Skin of body (tissue), 3 donors: ENCODE measurements at places on chromosomes 5 and 9. TPM values are rescaled to one million over a fixed set of nuclear protein-coding genes. Genes with fewer than 3 reads are reported as not detected.

- DNase-seq, result no peak
Observed at GRCh38 chr9:130714586-130715110, 21.1 kb downstream of the EXOSC2 start.

DNA sequence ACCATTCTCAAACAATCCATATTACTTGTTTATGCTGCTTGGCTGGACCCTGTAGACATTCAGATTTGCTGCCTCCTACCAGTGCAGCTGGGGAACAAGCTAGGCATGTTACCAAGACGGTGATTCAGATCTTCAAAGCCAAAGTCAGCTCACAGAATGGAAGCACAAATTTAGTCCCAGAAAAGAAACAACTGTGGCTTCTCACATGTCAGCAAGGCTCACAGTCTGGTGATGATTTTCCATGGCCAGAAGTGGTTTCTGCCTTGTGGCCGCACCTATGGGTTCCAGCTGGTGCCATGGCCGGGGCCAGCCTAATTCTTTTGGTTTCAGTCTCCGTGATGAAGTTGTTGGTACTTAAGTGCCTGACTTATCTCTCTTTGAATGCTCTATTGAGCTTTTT lies 182.2 kb downstream of the TMC1 start:
- no peak for DNase-seq

The FOXD4L4 gene
- total RNA-seq, result 0.20 TPM

- no peak for DNase-seq
Observed at GRCh38 chr5:108266242-108266641, 115.7 kb downstream of the FBXL17 start.

- DNase-seq, result no peak
Observed at GRCh38 chr5:116453988-116454411, 120.6 kb downstream of the SEMA6A start.

The SYK gene
- 10.2 TPM for total RNA-seq

DNA sequence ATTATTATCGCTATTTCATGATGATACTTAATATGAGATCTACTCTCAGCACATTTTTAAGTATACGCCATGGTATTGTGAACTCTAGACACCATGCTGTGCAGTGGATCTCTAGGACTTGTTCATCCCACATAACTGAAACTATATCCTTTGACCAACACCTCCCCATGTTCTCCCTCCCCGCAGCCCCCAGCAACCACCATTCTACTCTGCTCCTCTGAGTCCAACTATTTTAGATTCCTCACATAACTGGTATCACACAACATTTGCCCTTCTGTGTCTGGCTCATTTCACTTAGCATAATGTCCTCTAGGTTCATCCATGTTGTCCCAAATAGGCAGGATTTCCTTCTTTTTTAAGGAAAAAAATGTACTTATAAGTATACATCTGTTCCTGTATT lies 6.6 kb upstream of the TBC1D2 start:
- DNase-seq, result no peak

DNA sequence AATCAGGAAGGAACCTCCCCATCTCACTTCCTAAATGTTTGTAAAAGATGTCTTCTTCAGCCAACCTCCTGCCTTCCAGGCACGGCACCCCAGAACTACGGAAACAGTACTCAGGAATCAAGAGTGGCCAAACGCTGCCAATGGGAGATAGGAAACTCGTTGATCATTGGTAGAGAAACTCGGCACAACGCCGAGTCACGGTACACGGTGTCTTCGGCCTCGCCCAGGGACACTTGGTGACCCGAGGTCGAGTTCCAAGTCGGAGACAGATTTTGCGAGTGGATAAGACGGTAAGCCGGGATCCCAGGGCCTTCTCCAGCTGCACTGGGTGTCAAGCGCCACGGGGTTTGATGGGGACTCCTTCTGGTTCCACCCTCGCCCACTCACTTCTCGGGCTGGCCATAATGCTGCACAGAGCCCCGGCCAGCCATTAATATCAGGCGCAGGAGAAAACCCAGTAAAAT lies 343 bp downstream of the KIAA0825 start:
- DNase-seq, result peak; percentile 60

GRCh38 chr5:76556511-76557221 lies 66.5 kb downstream of the F2RL2 start:
- no peak for DNase-seq

The CDX1 gene
- 0.49 TPM for total RNA-seq

DNA sequence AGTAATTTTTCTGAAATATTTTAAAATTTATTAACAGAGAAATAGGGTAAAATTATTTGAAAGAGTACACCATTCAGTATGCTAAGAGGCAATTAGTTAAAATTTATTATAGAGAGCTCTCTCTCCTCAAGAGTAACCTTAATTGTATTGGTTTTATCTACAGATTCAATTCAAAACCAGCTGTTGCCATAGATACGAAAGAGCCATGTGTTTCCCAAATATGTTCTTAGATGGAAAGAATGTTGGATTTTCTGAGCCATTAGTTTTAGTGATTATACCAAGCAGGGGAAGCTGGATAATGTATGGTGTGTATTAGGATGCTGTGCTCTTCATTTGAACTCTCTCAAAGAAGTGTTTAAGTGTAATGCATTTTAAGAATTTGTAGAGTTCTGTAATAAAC lies 27.8 kb downstream of the C7 start:
- no peak for DNase-seq

The FOXD4L5 gene
- total RNA-seq, result 0.10 TPM

GRCh38 chr9:89911721-89912604 lies 307.2 kb downstream of the GADD45G start:
- DNase-seq, result no peak

- DNase-seq, result no peak
Observed at GRCh38 chr9:27471789-27472188, 52.3 kb upstream of the IFNK start.

- DNase-seq, result no peak
Observed at GRCh38 chr5:1001406-1002270, 7.0 kb upstream of the NKD2 start.

- no peak for DNase-seq
Observed at GRCh38 chr9:77488439-77489126, 159.5 kb downstream of the GNA14 start.

DNA sequence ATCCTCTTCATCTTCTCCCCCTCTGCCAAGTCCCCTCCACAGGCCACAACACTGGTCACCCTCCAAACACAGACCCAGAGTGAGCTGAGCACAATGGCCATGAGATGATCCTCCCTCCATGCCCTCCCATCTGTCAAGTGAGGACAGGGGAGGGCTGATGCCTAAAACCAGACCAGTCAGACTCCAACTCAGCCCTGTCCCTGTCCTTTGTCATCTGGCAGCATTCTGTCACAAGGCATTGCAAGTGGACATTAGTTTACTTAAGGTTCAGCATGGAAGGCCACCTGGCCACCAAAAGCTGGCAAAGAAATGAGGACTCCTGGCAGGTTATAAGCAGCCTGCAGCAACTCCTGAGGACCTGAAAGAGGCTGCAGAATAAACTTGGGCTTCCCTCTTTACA lies 136.2 kb upstream of the SLC30A5 start:
- DNase-seq, result no peak

The FGD3 gene
- total RNA-seq, result 5.9 TPM

The BRINP1 gene
- total RNA-seq, result 0.59 TPM

DNA sequence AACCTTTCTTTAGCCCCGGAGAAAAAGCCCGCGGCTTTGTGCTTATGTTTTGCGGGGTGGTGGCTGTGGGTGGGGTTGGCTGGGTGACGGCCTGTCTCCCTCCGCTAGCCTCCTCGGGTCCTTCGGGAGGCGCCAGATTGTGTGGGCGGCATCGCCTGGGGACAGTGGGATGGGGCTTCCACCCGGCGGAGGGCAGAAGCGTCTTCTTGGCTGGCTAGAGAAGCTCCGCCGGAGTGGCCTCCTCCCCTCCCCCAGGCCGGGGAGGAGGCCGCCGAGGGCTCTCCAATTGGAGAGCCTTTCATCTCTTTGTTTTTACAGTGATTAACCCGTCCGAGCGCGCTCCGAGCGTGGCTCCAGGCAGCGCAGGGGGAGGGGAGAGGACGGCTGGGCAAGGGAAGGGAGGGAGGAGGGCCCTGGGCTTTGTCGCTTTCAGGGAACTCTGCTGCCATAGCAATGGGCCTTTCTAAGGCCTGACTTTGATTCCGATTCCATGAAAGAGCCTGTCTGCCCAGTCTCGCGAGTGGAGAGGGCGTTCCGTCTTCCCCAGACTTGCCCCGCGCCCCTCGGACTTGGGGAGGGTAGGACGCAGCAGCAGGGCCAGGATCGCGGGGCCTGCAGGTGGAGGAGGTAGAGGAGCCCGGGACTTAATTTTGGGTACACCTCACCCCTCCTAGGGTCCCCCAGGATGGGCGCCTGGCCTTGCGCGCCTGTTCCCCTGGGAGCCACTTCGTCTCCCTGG lies 36.7 kb upstream of the TIFAB start:
- DNase-seq, result no peak

The ZNF454 gene
- 4.2 TPM for total RNA-seq

DNA sequence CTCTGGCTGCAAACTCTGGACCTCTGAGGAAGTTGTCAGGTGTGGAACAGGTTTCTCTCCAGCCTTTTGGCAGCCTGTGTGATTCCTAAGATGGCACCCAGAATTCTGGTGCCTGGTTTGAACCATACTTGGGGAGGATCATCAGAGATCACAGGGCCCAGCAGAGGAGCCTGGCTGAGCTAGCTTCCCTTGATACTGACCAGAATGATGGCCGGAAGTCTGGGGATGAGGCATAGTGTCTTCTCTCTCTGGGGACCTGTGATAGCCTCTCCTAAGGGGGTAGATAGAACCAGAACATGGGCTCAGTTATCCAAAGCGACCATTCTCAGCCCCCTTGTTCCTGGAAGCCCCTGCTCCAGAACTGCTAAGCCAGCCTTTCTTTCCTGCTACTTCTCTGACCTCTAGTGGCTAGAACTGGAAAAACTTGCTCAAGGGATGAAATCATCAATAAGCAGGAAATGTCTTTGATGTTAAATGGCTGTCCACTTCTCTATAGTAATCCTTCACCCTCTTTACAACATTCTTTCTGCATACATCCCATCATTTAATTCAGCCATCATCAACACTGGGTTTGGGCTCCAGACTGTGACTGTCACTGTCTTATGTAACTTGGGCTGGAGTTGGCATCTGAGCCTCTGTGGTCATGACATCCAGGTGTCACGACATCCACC lies 55.1 kb downstream of the C9orf152 start:
- peak; percentile 76 for DNase-seq

The POLR3G gene
- 2.4 TPM for total RNA-seq

- no peak for DNase-seq
Observed at GRCh38 chr5:40333459-40334241, 346.1 kb upstream of the PTGER4 start.

The FAM81B gene
- 0.49 TPM for total RNA-seq

DNA sequence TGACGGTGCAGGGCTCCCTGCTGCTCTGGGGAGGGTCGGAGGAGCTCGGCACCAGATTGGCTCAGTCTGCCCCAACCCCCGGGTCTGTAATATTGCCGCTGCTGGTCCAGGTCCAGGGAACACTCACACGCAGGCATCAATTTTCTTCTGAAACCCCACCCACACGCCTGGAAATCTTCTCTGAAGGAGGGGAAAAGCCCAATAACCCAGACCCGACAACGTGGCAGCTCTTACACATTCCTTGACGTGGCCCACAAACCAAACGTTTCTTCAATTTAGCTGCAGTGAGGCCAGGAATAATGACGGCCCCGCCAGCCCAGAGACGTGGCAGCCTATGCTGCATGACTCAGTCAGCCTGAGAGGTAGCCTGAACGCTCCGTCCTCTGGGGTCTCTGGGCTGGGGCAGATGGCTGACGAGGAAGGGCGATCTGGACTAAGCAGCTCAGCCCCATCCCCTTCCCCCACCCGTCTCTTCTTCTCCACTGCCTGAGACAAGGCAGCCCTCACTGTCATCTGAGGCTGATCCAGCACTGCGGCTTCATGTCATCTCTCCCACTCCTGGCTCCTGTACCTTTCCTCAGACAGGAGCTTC lies 9.9 kb upstream of the SPARC start:
- DNase-seq, result peak; percentile 99

The ADGRD2 gene
- total RNA-seq, result not detected

The CCDC183 gene
- 0.59 TPM for total RNA-seq

DNA sequence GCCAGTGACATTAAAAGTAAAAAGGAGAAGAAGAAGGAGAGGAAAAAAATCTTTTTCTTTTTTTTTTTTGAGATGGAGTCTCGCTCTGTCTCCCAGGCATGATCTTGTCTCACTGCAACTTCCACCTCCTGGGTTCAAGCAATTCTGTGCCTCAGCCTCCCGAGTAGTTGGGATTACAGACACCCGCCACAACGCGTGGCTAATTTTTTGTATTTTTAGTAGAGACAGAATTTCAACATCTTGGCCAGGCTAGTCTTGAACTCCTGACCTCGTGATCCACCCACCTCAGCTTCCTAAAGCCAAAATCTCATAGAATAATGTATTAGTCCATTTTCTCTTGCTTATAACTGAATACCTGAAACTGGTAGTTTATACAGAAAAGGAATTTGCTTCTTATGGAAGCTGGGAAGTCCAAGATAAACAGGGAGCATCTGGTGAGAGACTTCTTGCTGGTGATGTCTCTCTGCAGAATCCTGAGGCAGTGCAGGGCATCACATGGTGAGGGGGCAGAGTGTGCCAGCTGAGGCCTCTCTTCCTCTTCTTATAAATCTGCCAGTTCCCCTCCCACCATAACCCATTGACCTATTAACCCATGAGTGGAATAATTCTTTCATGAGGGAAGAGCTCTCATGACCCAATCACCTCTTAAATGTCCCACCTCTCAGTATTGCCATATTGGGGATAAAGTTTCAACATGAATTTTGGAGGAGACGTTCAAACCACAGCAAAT lies 466.3 kb downstream of the GADD45G start:
- DNase-seq, result no peak

The PCDHGB2 gene
- total RNA-seq, result 3.3 TPM

DNA sequence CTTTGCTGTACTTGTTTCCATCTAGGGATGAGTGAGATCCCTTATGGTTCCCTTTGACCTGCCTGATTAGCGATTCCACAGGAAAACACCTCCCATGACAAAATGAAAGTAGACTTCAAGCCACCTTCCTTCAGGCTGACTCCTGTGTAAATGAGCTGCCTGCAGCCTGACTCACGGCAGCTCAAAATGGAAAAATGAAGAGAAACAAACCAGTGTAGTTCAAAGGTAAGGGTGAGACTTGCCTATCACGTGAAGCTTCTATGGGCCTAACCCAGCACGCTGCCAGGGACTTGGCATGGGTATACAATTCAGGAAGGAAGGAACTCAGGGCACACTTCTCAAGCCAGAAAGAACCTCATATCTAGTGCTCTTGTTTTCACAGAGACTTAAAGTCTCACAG lies 110.1 kb upstream of the LRRTM2 start:
- DNase-seq, result no peak

DNA sequence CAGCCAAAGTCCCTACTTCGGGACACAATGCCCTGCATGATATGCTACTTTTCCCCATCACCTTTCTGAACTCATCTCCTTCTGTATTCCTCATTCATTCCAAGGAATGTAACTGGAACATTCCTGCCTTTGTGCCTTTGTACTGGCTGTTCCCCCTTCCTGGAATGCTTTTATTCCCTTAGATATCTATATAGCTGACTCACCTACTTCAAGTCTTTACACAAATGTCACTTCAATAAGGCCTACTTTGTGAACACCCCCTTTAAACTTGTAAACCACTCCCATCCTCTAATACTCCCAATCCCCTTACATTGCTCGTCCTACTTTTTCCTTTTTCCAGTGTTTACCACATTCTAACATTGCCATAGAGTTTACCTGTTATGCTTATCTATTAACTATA lies 2.4 kb downstream of the NOL6 start:
- no peak for DNase-seq

The NUDT12 gene
- 14.6 TPM for total RNA-seq

The EMB gene
- total RNA-seq, result 19.6 TPM

- DNase-seq, result no peak
Observed at GRCh38 chr5:124932791-124933600, 186.6 kb upstream of the ZNF608 start.

GRCh38 chr5:52707616-52708015 lies 80.1 kb upstream of the ITGA1 start:
- DNase-seq, result no peak

- DNase-seq, result no peak
Observed at GRCh38 chr9:90288275-90288639, 354.4 kb downstream of the DIRAS2 start.
